ENCODE measurements at places on chromosomes 11 and 22. TPM values are rescaled to one million over a fixed set of nuclear protein-coding genes. Genes with fewer than 3 reads are reported as not detected.

SYT13 gene
- 5.8 TPM for total RNA-seq

CRYBB3 gene
- not detected for total RNA-seq

SERHL2 gene
- total RNA-seq: 0.28 TPM

OSBP2 gene
- total RNA-seq: 9.2 TPM

KCNJ5 gene
- not detected for total RNA-seq

ELF5 gene
- not detected for total RNA-seq

INS gene
- total RNA-seq: not detected

POU2AF3 gene
- total RNA-seq: 1.2 TPM

NLRP14 gene
- not detected for total RNA-seq
